Stimulated activated CD4-positive, alpha-beta T cell treated with anti-CD3 and anti-CD28 coated beads, Interleukin-1b, Interleukin-23, amount 100 ng/mL, for 1 hour (primary cell): ENCODE measurements at places on chromosomes 2 and 18.

DNA sequence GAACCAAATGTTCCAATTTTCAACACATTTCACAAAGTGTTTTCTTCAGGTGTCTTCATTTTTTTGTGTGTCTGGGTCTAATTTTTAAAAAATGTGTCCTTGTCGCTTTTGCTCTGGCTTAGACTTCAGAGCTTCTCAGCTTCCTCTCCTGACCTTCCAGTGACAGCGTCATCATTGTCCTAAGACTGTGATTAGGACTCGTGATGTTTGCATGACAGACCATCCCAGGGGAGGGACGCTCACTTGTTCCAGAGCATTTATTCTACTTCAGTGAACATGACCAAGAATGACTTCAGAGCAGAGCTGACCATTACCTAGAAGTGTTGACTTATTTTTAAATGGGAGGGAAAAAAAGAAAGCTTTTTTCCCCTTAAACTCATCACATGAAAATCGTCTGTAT, 591.9 kb downstream of the IRS1 start:
- DNase-seq: no peak

- no peak for DNase-seq
Measured at GRCh38 chr2:146366276-146366675, 1478.6 kb upstream of the ACVR2A start.

- no peak for DNase-seq
Measured at GRCh38 chr2:130169896-130170295, 11.5 kb downstream of the SMPD4 start.

- peak; percentile 52 for DNase-seq
Measured at GRCh38 chr2:173027181-173028128, 48.2 kb upstream of the MAP3K20 start.

DNA sequence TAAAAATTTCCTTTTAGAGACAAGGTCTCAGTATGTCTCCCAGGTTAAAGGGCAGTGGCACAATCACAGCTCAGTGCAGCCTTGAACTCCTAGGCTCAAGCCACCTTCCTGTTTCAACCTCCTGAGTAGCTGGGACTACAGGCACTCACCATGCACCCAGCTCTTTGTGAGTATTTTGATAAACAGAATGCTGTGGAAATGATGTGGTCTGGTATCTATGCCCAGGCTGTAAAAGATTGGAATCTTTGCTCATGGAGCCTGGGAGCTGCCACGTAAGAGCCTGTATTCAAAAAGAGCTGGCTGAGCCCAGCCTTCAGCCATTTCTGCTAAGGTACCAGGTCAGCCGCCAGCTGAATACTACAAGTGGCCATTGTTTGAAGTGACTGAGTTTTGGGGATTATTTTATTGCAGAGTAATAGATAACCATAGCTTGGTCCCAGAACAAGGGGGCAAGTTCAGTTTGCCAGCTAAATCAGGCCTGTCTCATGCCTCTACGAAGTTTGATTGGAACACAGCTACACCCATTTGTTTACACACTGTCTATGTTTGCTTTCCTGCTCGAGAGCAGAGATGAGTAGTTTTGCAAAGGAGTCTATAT, 21.3 kb upstream of the ARL5A start:
- DNase-seq: no peak

GRCh38 chr2:60567096-60567495, 13.6 kb upstream of the BCL11A start:
- DNase-seq: no peak

DNA sequence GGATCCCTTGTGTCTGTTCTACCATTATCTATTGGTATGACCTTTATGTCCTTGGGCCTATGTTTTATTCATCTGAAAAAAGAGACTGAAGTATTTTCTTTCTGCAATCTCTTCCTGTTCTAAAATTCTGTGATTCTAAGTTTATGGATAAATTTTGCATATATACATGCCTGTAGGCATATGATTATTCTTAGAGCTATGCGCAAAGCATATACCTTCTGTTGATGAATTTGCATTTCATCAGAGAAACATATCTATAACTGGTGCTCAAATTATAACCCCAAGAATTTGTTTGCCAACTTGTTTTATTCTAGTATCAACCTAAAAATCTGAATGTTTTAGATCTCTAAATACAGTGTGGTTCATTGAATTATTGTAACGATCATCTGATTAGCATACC, 6.7 kb downstream of the CACNB4 start:
- DNase-seq: no peak

DNA sequence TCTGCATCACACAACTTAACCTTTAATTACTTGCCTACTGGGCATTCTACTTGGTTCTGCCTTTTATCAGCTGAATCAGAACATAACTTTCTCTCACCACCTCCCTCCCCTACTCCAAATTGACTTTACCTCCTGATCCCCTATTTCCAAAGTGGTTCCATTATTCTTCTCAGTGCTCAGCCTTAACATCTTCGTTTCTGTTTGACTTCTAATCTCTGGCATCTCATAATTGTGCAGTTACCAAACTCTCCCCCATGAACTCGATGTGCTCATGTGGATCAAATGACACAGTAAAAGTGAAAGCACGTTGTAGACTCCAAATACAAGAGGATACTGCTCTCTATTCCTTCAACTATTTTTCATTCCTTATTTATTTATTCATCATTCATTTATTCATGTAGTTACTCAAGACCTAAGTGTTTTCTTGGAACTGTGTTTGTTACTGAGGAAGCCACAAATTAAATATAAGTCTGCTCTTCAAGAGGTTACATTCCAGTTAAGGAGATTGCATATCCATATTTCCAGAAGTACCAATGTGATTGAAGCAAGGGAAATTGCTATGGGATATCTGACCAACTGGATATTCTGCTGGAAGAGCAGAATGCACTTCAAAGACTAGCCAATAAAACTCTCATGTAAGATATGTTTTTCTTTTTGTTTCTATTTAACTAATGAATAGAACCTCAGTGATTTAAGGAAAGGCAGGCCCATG, 158.8 kb downstream of the TMEFF2 start:
- no peak for DNase-seq

DNA sequence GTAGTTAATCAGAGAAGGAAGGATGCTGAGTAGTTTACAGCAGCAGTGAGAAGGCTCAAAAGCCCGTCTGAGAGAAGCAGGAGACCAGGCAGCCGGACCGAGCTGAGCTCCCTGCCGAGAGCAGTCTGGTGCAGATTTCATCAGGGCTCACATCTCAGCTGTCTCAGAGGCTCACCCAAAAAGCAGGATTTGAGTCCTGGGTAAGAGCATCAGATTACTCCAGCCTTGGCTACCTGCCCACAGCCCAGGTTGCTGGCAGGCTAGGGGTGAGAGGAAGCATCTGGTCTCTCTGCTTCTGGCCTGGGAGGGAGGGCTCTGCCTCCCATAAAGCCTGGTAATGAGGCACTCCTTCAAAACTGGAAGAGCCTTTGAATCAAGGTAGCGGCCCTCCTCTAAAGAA, 140.5 kb downstream of the ST6GAL2 start:
- no peak for DNase-seq

DNA sequence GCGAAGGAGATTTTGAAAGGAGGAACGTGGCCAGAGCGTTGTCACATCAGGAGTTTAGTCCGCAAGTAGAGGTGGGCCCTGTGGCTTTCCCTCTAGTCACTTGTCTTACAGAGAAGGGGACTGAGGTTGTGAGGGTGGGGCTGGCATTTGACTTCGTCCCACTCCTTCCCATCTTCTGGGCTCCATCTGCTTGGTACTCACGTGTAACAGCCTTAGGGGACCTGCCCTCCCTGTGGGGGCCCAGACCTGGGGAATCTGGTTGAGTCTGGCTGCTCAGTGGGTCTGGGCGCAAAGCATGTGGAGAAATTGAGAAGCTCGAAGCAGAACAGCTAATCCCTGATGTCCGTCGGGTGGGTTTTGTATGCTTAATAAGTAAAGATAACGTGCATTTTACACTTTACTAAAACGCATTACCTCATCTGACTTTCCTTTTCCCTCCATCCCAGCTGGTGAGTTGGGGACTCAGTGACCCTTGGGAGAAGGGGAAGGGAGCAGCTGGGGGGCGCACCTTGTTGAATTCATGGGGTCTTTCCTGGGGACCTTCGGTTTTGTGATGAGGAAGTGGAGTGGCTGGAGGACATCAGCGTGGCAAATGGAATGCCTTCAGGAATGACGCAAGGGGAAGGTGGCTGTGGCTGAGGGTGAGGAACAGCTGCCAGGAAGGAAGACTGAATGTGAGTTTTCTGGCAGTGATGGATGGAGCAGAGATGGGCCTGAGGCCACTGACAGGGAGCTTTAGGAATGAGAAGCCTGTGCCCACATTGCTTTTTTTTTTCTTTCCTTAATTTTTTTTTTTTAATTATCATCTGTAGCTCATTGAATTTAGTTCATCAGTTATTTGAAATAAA, 44.8 kb downstream of the ASAP2 start:
- no peak for DNase-seq

DNA sequence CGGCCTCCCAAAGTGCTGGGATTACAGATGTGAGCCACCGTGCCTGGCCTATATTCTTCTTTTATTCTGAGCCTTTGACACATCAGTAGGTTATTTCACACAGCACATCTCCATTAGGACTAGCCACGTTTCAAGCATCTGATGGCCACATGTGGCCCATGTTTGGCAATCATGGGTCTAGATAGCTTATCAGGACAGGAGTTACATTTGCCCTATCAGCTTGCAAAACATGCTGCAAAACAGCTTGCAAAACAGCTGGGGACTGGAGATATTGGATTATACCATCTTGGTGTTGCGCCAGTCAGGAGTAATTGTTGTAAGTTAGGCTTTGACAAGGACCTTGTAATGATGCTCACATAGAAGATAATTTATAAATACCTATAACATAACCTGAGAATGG, 94.9 kb downstream of the GBX2 start:
- DNase-seq: no peak

- DNase-seq: no peak
Measured at GRCh38 chr2:128784626-128785306, 466.1 kb upstream of the HS6ST1 start.

GRCh38 chr2:151681051-151681450, 53.2 kb downstream of the NEB start:
- no peak for DNase-seq

DNA sequence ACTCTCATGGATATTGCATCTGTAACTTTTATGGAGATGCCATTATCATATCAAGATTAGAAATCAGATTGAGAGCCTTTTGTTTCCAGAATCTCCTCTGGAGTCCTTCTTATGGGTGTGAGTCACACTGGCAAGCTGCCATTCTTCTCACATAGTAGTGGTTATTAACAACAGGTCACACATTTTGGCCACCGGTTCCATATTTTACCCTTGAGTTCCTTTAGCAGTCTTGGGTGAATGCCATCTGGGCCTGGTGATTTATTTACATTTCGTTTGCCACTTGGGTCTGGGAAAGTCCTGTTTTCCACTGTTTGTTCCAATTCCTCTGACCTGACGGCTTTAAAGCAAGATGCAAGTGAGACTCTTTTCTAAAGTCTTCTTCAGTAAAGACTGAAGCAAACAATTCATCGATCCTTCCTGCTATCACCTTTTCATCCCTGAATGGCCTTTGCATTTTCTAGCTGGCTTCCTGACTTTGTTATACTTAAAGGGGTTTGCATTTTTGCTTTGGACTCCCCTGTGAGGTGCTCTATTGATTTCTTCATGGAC, 80.5 kb upstream of the CAVIN2 start:
- no peak for DNase-seq

GRCh38 chr2:95326433-95327140, 29.4 kb downstream of the KCNIP3 start:
- DNase-seq: no peak

GRCh38 chr2:107743274-107743673, 83.4 kb upstream of the RGPD4 start:
- DNase-seq: no peak

DNA sequence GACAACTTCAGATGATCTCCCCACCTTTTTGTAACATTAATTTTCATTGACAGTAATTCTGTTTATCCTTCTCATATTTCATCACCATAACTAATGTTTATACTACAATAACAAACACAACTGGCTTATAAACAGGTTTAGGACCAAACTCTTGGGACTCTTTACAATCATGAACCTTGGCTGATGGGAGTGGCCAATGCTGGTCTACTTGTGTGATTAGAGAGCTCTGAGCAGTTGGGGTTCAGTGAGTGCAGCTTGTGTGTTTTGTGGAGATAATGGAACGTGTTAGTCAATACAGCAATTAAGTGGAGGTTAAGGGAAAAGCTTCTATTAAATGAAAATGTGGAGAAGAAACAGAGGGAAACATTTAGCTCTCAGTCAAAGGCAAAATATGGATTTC, 207.1 kb downstream of the SPAG16 start:
- no peak for DNase-seq

DNA sequence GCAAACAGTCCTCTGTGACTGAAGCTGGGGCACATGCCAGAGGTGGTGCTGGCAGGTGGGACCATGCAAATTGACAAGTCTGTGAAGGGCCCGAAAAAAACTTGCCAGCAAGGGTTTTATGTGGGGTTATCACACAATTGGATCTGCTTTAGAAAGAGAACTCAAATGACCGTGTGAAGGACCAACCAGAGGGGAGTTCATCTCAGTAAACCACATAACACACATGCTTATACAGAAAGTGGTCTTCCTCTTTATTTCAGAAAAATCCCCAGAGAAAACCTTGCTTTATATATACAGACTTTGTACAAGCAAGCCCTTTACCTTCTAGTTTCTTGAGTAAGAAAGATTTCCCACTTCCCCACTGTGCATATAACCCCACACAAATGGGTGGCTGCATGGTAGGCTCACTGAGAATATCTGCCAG, 46.7 kb downstream of the KIDINS220 start:
- no peak for DNase-seq

GRCh38 chr2:240909216-240909974, 3.3 kb downstream of the CROCC2 start:
- no peak for DNase-seq

DNA sequence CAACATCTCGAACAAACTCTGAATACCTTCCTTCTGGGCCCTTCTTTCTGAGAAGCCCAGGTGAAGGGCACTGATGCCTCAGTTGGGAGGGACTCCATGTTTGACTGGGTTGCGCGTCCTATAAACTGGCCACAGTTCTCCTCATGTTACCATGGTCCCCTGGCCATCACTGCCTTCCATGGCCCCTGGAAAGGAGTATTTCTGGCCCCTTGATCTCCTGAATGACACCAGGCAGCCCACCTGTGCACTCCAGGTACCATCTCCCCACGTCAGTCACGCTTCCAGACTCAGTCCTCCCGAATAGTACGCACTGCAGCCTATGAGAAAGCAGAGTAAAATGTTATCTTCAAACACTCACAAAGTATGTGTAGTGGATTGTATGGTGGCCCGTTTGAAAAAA, 73.9 kb downstream of the ACKR3 start:
- DNase-seq: no peak
